Effector memory CD4-positive, alpha-beta T cell (primary cell): ENCODE measurements at places on chromosomes 12 and 14.

- no peak for DNase-seq
These were observed 1.6 kb downstream of the DPF3 start for GRCh38 chr14:72892103-72892878.

GRCh38 chr12:123150275-123150743 lies 581 bp downstream of the PITPNM2 start:
- DNase-seq, result no peak

DNA sequence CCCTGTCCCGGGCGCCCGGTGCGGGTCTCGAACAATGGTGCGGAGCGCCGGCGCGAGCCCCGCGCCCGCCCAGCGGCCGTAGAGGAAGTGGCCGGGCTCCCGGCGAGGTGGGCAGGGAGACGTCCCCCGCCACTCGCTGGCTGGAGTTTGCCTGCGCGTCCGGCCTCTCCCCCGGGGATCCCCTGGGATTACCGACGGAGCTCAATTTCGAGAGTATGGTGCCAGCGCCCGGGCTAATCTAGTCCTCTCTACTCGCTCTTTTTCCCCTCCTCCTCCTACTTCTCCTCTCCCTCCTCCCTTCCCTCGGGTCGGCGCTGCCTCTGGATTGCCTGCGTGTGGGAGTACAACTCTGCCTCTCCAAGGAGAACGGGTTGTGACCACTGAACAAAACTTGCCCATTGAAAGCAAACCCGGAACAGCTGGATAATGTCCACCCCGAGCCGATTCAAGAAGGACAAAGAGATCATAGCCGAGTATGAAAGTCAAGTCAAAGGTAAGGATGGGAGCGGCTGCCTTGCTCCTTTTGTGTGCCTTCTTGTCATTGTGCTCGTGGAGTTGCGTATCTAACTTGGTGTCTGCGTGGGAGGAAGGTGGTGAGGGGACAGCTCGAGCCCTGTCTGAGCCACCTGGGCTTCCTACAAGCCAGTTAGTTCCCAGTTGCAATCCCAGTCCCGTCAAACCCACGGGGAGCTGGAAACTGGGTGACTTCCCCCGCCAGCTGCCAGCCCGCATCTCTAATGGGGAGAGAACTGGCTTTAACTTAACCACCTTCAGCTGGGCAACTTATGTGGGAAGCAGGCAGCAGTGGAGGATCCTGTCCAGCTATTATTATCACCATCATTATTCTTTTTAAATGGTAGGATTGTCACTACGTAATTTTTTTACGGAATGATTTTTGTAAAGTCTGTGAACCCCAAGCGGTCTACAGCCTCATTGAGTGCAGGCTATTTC lies at the start of gene SRGAP1:
Gene SRGAP1 (plus strand): TSS at position 310 of the 951 bp plus-strand sequence. CDS start 117 bp downstream, at position 427.
- DNase-seq, result no peak

- DNase-seq, result no peak
These were observed 186.4 kb downstream of the MSRB3 start for GRCh38 chr12:65464930-65465329.

GRCh38 chr14:101185946-101186345 lies 282.4 kb upstream of the RTL1 start:
- no peak for DNase-seq

- DNase-seq, result no peak
These were observed 1.8 kb upstream of the TESC start for GRCh38 chr12:117100851-117101673.

- DNase-seq, result no peak
These were observed 667.7 kb upstream of the FOXG1 start for GRCh38 chr14:28098856-28099255.

DNA sequence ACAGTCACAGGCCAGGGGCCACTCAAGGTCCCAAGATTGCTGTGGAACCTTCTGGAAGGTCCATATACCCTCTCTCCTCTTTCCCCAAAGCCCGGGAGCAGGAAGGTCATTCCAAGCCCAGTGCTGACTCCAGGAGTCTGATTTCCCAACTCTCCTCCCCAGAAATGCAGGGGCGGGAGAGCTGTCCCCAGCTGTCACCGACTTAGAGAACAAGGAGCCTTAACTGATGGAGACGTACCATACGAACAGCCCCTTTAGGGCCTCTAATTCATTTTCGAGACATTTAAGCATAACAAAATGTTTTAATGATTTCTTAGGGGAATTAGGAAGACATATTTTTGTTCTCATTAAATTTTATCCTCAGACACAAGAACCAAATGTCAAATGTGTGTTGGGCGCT lies 99.2 kb downstream of the PHETA1 start:
- no peak for DNase-seq

- DNase-seq, result no peak
These were observed 520.7 kb downstream of the MED13L start for GRCh38 chr12:115756804-115757203.

DNA sequence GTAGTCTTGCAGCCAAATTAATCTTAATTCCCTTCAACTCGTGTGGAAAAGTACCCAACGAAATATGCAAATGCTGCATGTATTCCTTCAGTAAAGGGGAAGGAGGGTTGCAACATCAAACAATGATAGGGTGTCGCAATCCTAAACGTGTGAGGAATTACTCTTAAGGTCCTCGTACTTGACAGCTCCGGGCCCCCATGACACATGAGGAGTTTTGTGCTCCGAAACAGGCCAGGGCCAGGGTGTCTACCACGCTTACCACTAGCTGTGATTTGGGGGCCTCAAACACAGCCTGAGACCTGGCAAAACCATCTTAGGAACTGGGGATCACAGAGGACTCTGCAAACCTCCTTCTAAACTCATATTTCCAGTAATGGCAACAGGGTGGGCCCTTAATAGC lies 20.4 kb downstream of the FOS start:
- DNase-seq, result no peak

GRCh38 chr14:35416108-35416750 lies 11.7 kb upstream of the NFKBIA start:
- peak; percentile 63 for DNase-seq

DNA sequence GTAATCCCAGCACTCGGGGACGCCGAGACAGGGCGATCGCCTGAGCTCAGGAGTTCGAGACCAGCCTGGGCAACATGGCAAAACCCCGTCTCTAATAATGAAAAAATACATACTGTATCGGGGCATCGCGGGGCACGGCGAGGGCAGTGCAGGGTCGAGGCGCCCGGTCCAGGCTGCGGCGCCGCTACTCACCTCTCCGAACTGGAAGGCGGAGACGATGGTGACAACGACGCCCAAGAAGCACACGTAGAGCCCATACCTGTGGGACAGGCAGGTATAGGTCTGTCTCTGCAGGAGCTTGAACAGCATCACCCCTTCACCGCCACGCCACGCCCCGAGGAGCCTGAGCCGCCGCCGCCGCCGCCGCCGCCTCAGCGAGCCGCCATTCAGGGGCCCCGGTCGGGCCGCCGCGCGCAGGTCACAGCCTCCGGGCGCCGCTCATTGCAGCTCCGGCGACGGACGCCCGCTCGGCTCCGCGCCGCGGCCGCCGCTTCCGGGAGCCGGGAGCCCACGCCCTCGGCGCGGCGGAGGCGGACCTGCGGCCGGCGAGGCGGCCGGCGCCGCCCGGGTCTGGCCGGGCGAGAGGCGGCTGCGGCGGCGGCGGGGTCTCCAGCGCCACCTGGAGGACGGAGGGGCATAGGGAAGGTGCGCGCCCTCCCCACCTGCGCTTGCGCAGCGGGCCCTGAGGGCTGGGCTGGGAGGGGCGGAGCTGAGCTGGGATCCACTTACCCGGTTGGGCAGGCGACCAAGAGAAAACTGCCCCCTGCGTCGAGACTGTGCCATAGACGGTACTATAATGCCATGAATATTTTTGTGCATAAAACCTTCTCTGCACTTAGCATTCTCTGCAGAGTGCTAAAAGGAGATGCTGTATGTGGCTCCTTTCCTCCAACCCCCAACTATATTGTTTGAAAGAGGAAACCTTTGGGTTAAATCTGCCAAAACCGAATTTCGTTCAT lies at the start of gene GNPTAB:
Gene GNPTAB (minus strand): TSS at position 593 of the 959 bp plus-strand sequence. CDS start 284 bp downstream, at position 309.
- DNase-seq, result peak; percentile 90

GRCh38 chr14:101103321-101103901 lies 199.9 kb upstream of the RTL1 start:
- no peak for DNase-seq

DNA sequence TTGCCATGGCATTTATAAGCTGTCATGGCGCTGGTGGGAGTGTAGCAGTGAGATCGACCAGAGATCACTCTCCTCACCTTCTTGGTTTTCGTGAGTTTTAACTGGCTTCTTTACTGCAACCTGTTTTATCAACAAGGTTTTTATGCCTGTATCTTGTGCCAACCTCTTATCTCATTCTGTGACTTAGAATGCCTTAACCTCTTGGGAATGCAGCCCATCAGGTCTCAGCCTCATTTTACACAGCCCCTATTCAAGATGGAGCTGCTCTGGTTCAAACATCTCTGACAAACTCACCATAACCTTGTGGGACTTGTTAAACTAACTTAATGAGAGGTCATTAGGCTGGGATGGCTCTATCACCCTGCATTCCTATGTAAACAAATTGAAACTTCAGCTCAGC lies 151.3 kb downstream of the CAND1 start:
- DNase-seq, result no peak

DNA sequence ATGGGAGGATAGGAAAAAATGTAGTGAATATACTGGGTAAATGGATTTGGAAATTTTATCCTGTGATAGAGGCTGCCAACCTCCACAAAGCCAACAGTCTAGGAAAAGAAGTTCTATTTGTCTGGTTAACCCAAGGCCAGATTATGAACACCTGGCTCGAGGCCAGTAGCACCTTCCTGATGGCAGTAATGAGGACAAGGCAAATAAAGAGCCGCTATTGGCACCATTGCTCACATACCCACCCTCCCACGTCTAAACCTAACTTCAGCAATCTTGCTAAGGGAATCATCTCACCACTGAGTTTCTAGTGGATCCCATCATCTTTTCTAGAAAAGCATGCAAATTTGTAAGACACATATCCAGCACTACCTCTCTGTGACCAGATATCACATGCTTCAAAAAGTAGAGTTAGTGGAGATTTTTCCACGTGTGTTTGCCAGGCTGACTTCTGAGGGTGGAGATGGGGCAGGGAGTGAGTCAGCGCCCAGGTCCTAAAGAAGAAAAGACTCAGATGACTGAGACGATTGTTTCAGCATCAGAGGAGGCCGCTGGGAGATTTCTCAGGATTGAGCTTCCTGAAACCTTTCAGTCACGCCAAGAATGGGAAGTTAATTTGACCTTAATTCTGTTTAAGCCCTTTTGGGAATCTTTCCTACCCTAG lies 362.9 kb downstream of the EMP1 start:
- DNase-seq, result no peak

DNA sequence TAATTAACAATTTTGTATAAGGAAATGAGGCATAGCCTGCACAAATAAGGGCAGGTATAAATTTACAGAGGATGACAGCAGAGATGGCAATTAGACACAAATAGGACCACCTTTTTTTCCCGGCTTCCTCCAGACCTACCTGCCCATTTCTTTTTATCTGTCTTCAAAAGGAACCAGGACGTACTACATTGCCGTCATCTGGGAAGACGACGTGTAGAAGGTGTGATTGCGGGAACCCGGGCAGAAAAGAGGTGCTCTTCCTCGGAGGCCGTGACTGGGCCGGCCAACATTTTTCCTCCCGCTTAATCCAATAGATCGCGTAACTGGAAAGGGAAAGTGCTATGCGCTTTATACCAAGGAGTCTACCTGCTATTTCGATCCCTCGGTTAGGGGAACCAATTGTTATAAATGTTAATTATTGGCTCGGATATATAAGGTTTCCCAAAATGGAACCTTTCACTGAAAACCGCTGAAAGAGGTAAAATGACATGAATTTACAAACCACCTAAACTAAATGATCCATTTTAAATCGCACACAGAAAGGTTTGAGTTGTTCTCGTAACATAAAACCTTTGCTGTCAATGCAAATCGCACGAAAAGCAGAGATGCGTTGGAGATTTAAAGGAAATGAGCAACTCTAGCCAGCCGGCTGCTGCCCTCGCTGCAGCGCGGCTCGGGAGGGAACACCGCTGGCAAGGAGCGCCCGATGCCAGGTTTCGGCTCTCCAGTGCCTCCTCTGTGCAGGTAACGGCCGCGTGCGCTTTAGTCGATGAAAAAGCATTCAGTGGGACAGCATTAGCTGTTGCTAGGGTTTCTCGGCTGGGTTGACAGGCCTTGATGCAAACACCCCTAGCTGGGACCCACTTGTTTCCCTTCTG lies 2.8 kb upstream of the SIX1 start:
- DNase-seq, result no peak

GRCh38 chr12:78756936-78757335 lies 107.6 kb upstream of the SYT1 start:
- DNase-seq, result no peak

DNA sequence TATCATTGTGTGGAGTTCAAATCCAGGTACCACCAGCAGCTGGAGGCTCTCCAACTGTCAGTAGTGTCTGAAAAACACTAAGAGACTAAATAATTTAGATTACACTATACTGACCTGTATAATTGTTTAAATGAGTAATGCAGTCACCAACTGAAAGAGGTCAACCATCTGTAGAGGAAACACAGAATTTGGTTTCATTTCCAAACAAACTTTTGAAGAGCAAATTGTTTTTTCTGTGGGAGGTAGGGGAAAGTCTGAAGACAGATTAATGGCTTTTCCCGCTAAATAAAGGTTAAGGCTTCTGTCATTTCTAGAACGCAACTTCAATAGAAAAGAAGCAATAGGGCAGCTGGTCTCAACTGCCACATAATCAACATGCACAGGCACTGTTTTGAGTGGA lies 462.6 kb downstream of the PRKD1 start:
- no peak for DNase-seq

GRCh38 chr14:35829449-35829848 lies 3.3 kb downstream of the BRMS1L start:
- no peak for DNase-seq

GRCh38 chr12:4174417-4174816 lies 99.1 kb upstream of the CCND2 start:
- no peak for DNase-seq

DNA sequence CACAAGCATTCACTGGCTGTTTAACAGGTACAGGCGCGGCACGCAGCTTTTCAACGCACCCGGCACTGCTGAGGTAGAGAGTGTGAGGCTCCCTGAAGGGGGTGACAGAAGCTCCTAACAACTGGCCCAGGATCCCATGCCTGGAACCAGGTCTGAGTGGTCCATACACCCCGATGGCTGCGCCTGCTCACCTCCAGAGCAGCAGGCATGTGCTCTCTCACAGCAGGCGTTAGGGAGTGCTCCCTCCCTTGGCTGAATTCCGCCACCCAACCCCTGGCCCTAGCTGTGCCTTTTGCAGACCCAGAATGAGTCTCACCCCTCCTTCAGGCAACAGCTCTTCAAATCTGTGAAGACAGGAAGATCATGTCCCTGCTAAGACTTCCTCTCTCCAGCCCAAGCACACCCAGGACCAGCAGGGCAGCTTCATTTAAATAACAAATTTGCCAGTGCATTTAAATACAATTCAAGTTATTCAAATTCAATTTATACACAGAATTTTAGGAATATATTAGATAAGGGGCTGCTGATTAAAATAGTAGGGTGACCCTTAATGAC lies 86.0 kb downstream of the SETD3 start:
- DNase-seq, result no peak
